ENCODE measurements at places on chromosomes 1 and 21. TPM values are rescaled to one million over a fixed set of nuclear protein-coding genes. Genes with fewer than 3 reads are reported as not detected.

- peak; percentile 77 for ATAC-seq
Observed at GRCh38 chr1:174815036-174815435, 184.7 kb upstream of the CACYBP start.

Gene TCHH
- total RNA-seq = 0.27 TPM

DNA sequence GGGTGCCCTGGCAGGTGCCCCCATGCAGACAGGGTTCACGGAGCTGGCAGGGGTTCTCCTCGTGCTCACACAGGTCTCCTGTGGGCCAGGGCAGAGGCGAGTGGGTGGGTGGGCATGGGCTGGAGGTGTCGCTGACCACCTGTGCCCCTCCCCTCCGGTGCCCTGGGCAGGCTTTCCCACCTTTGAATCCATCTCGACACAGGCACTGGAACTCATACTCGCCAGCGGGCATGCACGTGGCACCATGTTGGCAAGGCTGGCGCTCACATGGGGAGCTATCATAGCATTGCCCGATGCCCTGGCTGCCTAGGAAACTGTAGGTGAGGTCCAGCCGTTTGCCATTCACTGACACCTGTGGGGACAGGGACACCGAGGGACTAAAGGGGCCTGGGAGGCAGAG is 16.0 kb downstream of the LDLRAD2 start:
- ATAC-seq = no peak

DNA sequence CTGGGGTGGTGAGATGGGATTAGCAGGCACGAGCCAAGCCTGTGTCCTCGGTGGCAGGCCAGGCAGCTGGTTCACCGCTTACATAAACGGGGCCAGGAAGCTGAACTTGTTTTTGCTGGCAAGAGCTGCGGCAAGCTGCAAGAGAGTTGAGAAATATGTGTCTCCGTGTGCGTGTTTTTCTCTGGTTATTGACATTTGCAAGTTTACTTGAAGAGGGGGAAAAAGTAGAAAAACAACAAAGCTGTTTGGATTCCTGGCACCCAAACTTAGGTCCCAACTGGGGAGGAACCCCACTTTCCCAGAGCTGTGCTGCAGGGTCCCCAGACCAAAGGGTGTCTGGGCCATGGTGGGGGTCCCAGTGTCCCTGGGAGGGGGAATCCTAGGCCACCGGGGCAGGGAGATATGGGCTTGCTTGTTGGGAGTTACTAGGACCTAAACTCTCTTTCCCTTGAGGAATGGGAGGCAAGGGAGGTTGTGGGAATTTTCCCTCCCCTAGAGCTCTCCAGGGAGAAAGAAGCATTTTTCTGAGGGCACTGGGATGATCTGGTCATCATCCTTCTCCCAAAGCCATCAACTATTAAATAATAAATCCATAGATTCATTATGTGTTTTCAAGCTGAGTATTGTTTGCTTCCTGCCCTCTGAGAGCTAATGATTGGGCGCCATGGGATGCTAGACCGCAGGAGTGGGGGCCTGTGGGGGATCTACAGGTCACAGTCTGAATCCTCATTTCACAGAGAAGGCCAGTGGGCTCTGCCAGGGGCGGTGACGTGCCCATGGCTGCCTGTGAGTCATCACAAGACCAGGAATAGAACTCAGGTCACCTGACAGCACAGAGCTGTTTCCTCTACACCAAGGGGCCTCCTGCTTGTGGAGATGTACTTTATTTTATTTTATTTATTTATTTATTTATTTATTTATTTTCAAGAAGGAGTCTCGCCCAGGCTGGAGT is 14.8 kb downstream of the IL6R start:
- ATAC-seq = peak; percentile 70

GRCh38 chr1:182357913-182358312 is 33.7 kb downstream of the GLUL start:
- ATAC-seq = no peak

DNA sequence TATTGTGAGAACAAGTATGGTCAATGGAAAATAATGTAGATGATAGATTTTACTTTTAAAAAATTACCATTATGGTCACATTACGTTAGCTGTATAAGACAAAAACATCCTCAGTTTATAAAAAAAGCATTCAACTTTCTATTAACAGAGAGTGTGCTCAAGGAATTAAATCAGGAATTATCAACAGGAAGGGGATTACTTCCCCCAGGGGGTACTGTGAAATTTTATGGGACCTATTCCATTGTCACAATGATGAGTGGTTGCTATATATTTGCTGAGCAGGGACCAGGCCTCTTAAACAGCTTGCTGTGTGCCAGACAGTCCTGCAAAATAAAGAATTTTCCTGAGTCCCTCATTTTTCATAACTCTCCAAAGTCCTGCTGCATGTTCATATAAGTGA is 21.2 kb downstream of the JAM2 start:
- no peak for ATAC-seq

DNA sequence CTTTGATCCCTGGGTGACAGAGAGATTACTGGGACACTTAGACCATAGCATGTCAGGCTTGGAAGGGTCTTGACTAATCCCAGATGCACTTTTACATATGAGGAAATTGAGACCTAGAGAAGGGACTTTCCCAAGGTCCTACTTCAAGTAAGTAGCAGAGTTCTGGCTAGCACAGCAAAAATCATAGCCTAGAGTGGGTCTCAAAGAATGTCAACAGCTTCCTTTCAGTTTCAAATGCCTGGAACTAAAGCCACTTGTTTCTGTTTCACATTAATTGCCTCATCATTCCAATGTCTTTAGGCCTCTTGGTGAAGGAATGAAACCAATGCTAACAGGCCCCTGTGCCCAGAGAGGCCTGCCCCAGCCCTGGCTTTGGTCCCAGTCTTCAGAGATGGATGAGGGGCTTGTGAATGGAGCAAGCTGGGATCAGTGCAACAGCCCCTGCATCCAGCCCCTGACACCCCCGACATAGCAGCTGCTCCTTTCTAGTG is 26.6 kb downstream of the ATF3 start:
- peak; percentile 68 for ATAC-seq

Gene MAN1C1
- 1.9 TPM for total RNA-seq

GRCh38 chr1:68826836-68827235 is 330.0 kb upstream of the DEPDC1 start:
- peak; percentile 76 for ATAC-seq

Gene CITED4
- total RNA-seq = 1.7 TPM

DNA sequence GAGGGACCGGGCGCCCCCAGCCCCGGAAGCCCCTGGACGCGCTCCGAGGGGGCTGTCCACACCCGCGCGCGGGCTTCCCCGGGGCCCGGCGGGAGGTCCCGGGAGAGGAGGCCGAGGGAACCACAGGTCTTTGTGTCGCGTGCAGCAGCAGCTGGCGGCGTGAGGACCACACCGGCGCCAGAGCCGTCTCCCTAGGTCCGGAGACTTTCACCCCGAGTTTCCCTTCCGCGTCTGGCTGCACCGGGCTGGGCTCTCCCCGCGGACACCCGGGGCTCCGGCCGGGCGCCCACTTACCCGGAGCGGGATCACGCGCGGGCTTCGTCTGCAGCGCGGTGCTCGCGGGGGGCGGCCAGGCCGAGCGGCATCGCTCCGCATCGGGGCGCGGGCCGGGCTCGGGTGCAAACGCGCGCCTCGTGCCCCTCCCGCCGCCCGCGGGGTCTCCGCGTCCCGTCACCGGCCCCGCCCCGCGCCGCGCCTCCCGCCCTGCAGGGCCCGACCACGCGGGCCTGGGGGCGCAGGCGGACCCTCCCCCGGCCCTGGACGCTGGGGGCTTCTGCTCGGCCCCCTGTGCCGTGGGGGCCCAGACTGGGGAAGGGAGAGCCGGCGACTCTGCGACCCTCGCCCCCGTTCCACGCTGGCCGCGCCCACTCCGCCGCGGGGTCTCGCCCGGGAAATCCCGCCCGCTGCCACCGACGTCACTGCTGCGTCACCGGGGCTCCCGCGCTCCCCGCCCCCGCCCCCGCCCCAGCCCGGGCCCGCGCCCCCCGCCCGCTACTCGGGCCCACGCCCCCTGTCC is at the start of gene GNG4:
TSS of gene GNG4 (minus strand) at position 417 of the 796 bp plus-strand sequence. CDS start 65,946 bp downstream, outside the sequence.
- ATAC-seq = peak; percentile 72

GRCh38 chr1:64478594-64479470 is 8.9 kb downstream of the CACHD1 start:
- no peak for ATAC-seq

DNA sequence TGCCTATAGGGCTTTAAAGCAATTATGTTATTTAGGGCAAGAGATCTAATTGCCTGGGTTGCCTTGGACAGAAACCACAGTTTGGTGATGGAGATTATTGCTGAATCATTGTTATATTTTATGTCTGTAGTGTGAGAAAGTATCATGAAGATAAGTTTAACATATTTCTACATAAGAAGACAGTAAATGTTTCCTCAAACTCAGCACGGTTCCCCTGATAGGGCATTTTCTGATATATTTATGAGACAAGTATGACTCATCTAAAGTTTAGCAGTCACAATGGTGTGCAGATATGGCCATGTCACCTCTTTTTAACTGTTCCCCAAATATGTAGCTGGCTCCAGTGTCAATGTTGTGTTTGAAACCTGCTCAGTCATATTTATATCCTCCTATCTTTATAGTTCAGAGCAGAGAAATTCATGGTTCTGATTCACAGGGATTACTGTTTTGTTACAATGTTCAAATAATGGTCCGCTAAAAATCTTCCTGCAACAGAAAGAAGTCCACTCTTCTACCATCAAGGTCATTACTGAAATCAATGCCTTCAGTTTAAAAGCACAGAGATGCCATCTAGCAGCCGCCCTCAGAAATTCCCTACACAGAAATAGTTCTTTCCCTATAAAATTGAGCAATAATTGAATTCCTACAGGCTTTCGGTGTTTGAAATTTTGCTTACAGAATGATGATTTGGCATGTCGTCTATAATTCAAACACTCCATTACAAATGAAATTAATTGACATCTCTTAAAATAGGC is 3.7 kb downstream of the OLFM3 start:
- no peak for ATAC-seq

Gene HSD3B1
- total RNA-seq = not detected

Gene FLG
- total RNA-seq = 0.13 TPM

DNA sequence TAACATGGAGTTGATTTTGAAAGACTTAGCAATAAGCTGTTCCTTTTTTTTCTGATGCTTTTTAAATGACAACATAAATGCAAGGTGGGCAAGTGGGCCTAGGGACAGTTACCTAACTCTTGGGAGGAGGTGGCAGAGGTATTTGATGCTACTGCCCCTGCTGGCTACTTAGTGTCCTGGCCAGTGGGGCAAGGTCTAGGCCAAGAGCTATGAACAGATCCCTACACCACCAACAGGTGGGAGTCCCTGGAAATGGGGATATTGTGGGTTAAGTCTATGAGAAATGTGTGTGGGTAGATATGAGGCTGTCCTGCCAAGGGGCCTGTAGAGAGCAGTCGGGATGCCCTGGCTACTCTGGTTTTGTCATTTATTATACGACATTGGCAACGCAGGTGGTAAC is 31.3 kb upstream of the B3GALT5 start:
- no peak for ATAC-seq

Gene SLC30A2
- 0.31 TPM for total RNA-seq

- peak; percentile 64 for ATAC-seq
Observed at GRCh38 chr1:207404849-207405525, 49.1 kb upstream of the CR2 start.

DNA sequence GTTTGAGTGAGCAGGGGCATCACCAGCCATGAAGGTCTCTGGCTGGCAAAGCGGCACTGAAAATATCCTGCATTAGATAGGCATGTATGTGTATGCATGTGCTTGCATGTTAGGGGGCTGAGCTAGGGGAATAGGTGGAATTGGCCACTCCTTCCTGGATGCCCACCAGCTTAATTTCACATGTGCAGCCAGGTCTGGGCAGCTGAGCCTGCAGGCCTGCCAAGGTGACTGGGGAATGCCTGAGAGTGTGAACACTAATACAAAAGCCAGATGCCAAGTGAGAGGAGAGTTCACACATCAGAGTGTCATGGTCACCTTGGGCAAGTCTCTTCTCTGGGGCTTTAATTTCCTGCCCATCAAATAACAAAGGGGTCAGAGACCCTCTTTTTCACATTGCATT is 155.9 kb downstream of the HIVEP3 start:
- ATAC-seq = no peak

Gene SSU72
- total RNA-seq = 73.8 TPM

- ATAC-seq = no peak
Observed at GRCh38 chr21:45555251-45555556, 13.0 kb upstream of the SLC19A1 start.

DNA sequence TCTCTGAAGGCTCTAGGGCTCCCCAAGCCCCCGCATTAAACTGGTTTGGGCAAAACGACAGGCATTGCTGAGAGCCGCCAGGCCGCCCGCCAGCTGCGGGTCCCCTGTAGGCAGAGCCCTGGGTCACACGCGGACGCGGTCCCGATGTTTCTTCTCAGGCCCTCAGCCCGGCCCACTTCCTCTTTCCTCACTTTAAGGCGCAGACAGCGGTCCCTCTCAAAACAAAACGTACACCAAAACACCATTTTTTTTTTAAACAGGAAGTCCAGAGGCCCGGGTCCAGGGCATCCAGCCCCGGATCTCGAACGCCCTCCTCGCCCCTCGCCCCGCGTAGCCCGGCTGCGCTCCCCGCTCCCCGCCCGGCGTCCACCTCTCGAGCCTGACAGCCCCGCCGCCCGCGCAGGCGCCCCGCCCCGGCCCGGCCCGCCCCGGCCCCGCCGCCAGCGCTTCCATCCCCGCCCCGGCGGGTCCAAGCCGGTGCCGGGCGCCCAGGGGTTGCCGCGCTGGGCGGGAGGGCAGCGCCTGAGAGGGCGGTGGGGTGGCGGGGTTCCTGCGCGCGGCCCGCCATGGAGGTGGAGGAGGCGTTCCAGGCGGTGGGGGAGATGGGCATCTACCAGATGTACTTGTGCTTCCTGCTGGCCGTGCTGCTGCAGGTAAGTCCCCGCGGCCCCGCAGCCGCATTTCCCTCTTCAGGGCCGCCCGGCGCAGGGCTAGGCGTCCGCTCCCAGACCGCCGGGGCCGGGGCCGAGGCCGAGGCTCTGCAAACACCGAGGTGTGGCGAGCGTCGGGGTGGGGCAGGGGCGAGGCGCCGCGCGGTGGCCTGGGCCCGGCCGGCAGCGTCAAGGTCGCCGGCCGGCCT is at the start of gene SLC22A15:
TSS of gene SLC22A15 (plus strand) at position 452 of the 859 bp plus-strand sequence. CDS start at position 567, 115 bp downstream.
- peak; percentile 89 for ATAC-seq

Gene LPAR3
- total RNA-seq = 0.39 TPM

DNA sequence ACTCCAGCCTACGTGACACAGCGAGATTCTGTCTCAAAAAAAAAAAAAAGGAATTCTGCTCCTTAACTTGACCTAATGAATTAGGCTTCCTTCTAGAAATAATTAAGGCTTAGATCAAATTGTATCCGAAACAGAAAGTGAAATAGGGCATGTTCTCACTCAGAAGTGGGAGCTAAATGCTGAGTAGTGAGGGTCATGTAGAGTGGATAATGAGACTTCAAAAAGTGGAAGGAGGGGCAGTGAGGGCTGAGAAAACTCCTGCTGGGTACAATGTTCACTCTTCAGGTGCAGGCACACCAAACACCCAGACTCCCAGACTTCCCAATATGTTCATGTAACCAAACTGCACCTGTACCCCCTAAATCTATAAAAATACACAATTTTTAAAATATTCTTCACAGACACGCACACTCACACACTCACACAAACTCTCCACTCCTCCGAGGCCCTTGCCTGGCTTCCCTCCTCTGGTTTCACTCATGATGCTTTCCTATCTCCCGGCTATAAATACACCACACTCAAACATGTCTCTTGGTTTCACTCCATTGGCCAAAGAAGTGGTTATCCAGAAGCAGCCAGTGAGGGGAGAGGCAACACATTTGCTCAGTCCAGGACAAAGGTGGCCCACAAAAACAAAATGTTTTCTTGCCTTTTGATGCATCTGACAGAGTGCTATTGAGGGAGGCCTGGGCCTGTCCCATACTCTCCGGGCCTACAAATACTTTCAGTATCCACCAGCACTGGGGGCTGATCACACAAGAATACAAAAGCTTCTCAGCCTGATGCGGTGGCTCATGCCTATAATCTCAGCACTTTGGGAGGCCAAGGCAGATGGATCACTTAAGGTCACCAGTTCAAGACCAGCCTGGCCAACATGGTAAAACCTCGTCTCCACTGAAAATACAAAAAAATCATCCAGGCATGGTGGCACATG is 249.2 kb downstream of the TOMM20 start:
- ATAC-seq = no peak
